ENCODE measurements at places on chromosomes 2 and 18.

DNA sequence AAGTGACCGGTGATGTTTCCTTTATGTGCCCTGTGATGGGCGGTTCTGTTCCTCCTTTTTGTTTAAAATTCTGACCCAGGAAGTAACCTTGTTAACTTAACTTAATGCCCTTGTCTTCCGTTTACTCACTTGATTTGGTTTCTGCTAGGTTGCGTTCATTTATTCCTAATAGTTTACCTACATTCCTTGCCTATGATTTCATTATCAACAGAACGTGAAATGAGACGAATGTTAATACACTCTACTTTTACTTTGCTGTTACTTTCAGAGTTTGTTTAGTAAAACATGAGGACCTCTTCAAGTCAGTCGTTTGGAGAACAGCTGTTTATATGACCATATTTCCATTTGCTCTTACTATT is 638 bp downstream of the CEP192 start:
- no peak for DNase-seq

DNA sequence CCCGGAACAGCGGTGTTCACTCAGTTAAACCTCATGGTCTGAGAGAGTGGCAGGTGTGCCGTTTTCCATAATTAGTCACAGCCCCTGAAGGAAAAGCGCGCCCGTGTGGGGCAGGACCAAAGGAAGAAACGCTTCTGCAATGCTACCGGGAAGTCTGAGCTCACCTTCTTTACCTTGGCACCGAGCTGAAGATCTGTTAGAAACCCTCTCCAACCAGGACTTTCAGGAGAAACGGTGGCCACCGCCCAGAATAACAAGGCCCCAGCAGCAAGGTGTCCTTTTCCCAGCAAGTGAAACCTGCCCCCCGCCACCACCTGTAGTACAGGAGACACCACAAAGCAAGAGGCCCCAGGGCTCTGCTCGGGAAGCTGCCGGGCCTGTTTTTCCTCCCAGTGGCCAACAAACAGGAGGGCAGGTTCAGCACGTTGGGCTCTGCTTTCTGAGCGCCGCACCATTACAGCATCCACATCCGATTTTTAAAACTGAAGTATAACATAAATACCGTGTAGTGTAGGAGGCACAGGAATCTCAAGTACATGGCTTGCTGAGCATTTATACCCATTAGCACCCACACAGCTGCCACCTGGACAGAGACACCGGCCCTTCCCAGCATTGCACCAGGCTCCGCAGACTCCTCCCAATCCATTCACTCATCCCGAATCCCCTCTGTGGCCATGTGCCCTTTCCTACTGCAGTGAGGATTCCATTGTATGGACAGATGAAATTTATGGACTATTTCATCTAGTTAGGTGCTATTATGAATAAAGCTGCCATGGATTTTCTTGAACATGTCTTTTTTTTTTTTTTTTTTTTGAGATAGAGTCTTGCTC is 121.8 kb upstream of the RIOK3 start:
- no peak for DNase-seq

DNA sequence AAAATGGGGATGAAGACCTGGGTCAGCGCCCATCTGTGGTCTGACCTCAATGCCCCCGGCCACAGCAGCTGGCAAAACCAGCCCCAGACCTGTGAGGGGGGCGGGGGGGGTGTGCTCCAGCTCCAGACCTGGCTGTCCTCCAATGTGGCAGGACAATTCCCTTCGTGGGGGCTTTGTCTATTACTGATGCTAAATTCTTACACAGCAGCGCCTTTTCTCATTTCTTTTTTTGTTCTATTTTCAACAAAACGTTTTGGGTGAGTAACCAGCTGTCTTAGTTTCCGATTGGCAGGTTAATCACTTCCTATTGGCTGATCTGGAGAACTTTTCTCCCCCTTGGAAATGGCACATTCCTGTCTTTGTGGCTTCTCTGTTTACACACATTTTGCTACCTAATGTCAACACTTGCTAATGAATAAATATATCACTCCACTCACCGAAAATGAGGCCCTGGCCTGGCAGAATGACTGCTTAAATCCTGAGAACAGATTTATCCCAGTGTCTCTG is 4.4 kb downstream of the SMAD7 start:
- DNase-seq: no peak

DNA sequence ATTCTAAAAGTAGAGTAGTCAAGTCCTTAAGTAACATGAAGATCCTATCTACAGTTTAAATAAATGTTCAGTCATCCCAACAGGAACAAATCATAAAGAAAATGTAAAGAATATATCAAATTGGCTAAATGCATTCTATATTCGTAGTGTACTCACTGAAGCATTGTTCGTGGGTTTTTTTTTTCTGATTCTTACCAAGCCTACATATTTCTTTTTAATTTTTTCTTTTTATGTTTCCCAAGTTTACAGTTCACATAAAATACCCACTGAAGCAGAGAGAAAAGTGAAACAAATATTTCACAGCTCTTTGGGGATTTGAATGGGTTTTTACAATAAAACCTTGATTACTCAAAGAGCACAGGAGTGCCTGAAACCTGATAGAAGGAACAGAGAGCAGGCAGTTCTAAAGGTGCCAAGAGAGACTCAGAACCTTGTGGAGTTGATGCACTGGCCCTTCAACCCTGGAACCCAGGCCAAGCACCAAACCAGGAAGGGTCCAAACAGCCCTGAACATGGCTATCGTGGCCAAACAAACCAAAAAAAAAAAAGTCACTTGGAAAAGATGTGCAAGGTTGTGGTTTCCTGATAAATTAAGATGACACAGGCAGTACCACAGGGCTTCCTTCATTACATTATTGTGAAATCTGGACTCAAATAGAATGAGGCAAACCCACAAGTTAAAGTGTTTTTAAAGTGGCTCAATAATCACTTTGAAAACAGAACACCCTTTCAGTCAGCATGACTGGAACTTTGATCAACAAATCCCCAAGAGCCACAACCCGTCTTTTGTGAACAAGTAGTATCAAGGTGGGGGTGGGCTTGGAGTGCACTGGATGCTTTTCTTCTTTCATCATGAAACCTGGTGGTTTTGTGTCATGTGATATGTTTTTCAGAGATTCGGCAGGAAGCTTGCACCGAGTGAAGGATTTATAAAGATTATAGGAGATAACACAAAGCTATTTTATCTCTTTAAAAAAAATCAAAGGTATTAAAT is 245.0 kb upstream of the FN1 start:
- no peak for DNase-seq

DNA sequence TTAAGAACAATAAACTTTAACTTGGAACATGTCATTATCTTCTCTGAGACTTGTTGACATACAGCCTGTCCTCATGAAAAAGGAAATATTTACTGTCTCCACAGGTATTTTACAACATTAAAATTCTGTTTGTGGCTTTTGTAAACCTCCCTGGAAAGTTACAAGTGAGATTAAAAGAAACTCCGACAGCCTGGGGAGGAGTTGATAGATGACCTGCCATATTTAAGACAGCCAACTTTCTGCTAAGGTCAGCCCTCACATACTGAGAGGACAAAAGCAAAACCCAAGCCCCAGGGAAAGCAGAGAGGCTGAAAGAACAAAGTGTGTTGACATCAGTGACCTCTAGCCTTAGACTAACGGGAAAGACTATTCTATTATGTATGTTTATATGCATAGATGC is 350.2 kb downstream of the RIT2 start:
- no peak for DNase-seq

DNA sequence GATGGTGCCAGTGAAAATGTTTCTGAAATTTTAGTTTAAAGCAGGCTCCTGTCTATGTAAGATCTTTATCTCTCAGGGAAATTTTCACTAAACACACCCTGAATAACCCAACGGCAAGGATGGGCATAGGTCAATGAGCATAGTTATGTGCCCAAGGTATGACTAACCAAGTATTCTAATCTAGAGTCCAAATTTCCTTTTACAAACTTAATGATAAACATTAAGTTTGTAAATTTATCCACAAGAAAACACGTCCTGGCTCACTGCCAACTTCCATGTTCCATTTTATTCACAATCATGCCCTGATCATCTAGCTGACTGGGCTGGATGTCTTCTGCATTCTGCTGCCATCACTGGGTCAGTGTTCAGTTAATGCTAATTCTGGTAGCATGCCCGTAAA is 151.2 kb downstream of the SRBD1 start:
- no peak for DNase-seq

DNA sequence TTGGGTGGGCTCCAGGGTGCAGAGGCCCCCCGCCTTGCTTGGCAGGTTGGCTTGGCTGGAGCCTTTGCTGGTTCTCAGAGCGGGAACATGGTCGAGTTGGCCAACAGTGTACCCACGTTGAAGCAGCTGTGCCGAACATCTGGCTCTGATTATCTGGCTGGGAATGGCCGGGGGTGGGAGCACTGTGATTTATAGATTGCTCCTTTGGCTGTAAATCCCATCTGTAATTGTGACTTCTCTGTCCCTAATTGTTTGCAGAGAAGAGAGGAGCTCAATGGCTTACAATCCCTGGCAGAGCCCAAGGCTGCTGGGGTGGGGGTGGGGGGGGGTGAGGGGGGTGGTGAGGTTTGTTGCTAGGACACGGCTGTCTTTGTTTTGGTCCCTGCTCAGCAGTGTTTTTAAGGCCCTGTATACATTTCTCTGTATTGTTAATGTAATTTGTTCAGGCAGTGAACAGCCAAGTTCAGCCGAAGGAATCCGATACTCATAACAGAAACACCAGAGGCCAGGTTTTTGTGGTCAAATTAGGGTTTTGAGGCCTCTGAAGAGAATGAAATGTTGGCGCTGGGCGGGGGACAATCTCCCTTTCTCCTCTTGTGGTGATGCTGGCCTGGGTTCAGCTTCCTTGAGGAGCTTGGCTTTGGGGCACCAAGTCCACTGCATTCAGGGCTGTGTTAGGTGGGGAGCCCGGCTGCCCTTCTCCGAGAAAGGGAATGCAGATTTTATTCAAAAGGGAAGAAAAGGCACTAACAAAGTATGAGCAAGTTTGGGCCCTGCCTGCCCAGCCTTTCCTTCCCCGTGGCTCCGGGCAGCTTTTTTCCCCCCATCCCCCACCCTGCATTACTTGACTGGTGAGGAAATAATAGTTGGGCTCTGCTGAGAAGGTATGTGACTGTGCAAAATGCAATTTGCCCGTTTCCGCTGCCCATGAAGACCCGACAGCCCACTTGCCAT is 82.5 kb downstream of the TCF7L1 start:
- peak; percentile 51 for DNase-seq

GRCh38 chr2:181037922-181038321 is 57.5 kb downstream of the UBE2E3 start:
- no peak for DNase-seq

DNA sequence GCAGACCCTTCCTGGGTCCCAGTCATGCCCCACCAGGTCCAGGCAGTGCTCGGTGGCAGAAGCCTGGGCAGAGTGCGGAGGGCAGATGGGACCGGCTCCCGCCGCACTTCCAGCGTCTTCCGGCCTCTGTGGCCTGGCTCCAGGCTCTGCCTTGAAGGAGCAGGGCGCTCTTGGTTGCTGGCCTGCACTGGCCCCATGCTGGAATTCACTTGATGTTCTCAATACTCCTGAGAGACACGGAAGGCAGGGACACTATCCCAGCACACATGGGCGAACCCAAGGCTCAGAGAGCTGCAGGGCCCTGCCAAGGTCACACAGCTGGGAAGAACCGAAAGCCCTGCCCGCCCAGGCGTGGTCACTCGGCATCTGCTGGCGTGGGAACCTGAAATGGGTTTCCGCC is 87.6 kb upstream of the ODC1 start:
- DNase-seq: no peak

- no peak for DNase-seq
Observed at GRCh38 chr2:15884790-15885189, 55.6 kb upstream of the MYCN start.

DNA sequence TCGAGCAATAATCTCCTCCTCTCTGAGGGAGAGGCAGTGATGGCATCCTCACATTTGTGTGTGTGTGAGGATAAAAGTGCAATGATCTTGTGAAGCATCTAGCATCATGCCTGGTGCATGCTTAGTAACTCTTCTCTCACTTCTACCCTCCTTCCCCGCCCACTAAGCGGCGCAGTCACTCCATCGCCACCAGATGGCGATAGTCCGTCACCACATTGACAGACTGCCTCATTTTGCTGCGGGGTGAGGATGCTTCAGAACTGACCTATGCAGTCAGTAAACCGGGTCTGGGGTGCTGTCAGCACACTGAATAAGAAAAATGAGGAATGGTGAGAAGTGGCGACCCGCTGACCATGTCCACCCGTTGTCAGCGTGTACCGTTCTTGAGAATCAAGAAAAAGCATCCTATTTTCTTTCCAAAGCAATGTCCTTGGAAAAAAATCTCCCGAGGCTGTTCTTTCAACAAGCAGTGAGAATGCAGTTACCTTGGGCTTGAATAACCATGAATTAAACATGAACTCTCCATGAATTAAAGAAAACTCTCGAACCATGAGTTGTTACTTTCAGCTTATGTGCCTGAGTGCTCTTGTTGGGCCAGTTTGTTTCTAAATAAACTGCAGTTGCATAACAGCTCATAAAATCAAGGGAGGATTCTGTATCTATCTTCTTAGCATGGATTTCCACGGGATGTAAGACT is 37.3 kb upstream of the TMEM177 start:
- peak; percentile 65 for DNase-seq

GRCh38 chr2:65876114-65876513 is 443.7 kb upstream of the SPRED2 start:
- DNase-seq: no peak

- DNase-seq: no peak
Observed at GRCh38 chr2:1758774-1759610, 14.7 kb upstream of the PXDN start.

- no peak for DNase-seq
Observed at GRCh38 chr2:121558329-121558728, 27.6 kb downstream of the RNU4ATAC start.

DNA sequence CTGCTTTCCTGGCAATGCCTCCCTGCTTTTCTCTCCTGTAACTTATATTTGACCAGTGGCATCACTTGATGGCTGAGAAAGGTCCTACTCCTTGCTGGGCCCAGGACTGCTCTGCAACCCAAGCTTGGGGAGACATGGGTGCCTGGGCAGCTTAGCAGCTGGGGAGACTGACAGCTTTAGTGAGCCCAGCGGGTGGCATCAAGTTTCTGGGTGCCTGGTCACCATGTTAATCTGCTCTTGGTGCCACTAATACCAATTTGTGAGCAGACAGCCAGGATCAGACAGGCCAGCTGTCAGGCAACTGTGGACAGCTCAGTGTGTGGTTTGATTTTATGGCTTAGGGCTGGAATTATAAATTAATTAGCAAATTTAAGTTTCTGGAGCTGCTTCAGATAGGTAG is 144.8 kb upstream of the GLI2 start:
- no peak for DNase-seq

- DNase-seq: peak; percentile 24
Observed at GRCh38 chr18:57436191-57436964, 1.2 kb downstream of the ONECUT2 start.

DNA sequence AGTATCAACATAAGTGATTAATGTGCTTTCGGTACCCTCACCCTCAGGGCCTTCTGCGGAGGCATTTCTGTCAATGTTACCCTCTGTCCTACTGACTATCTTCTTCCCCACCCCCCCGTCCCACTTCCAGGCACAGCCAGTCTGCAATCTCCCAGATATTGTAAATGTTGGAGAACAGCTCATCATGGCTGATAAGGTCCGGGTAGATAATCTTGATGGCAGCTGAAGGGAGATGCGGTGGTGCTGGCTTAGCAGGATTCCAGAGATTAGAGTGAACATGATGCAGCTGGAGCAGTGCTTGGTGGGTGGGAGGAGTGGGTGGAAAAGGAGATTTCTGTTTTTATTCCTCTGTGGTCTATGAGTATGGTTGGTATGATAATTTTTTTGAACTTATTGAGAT is 15.5 kb downstream of the GTF2A1L start:
- DNase-seq: no peak

GRCh38 chr2:120524174-120524573 is 178.2 kb downstream of the INHBB start:
- DNase-seq: no peak
